ENCODE measurements at places on chromosomes 1 and 21. TPM values are rescaled to one million over a fixed set of nuclear protein-coding genes. Genes with fewer than 3 reads are reported as not detected.

DNA sequence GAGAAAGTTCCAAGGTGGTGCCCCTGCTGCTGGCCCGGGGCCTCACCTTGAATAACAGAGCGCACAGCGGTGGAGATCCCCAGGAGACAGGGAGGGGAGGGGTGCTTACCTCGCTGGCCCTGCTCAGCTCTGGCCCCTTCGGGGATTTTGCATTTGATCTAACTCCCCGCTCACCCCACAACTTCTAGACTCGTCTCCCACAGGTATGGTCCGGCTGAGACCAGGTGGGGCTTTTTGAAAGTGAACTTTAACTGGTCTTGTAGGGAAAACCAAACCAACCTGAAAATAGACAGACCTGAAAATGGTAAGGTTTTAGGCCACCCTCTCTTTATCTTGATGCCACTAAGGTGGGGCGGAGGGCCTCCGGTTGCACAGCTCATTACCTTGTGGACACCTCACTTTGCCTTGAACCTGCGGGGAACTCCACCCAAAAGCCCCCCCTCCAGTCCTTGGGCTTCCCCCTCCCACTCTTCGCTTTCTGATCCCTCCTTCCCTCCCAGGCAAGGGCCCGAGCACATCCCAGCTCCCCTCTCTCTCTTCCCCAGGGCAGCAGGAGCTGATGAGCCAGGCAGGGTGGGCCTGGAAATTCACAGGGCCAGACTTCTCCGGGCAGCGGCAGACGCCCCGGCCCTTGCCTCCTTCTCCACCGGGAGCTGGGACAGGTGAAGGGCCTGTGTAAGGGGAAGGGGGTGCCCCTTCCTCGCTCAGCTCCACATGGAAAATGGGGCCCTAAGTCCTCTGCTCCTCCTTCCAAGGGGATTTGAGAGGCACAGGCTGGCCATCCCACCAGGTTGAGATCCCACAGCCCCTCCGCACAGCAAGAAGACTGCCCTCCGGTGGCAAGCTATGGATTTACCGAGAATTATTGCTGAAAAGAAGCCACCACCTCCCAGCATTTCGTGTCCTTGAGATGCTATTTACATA lies 16.1 kb downstream of the TNFRSF8 start:
- no peak overlapping the region for H3K4me3 ChIP-seq
- no peak overlapping the region for H3K27ac ChIP-seq
- no peaks in the 10 kb centered on the region for H3K36me3 ChIP-seq
- H3K4me1 ChIP-seq = peaks cover 6% of the 10 kb centered on the region
- peaks cover 21% of the 10 kb centered on the region for H3K27me3 ChIP-seq

- no peak overlapping the region for H3K27ac ChIP-seq
- no peak overlapping the region for H3K4me3 ChIP-seq
- peak; percentile 37 for DNase-seq
- H3K4me1 ChIP-seq = peaks cover 9% of the 10 kb centered on the region
- H3K36me3 ChIP-seq = no peaks in the 10 kb centered on the region
Observed at GRCh38 chr1:91557039-91557690, 56.5 kb downstream of the CDC7 start.

- no peaks in the 10 kb centered on the region for H3K36me3 ChIP-seq
- peaks cover 6% of the 10 kb centered on the region for H3K4me1 ChIP-seq
- H3K27ac ChIP-seq = no peak overlapping the region
- no peak for DNase-seq
- H3K4me3 ChIP-seq = peak overlapping the region; percentile 41
- peaks cover 8% of the 10 kb centered on the region for H3K27me3 ChIP-seq
Observed at GRCh38 chr1:59971464-59971911, 44.9 kb upstream of the CYP2J2 start.

DNA sequence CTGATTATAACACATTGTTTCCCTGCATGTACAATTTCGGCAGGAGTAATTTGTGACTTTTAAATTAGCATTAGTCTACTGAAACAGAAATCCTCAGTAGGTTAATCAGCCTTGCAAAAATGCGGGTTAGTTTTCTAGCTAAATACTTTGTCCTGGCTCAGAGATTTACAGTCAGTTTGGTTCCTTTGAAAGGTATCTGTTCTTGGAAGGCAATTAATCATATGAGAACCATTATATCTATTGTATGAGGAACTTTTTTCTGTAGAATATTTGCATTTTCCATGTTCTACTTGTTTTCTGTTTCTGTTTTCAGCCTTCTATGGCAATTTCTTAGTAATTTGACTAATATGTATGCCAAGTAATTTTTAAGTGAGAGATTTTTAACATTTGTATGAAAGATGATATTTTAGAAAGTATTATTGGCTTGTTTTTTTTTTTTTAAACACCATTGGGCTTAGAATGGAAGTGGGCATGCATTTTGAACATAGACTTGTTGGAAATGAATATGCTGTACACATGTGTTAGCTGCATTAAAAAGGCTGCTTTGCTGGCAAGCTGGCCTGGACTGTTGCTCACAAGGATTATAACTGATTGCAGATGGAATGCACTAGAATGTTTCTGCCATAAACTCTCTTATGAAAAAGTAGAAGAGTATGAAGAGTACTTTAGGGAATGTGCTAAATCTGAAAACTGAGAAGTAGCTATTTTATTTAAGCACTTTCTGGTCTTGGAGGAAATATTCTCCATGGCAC lies 26.2 kb downstream of the KIF1B start:
- peaks cover 5% of the 10 kb centered on the region for H3K36me3 ChIP-seq
- H3K27ac ChIP-seq = no peak overlapping the region
- H3K4me1 ChIP-seq = no peaks in the 10 kb centered on the region
- peak; percentile 39 for DNase-seq

DNA sequence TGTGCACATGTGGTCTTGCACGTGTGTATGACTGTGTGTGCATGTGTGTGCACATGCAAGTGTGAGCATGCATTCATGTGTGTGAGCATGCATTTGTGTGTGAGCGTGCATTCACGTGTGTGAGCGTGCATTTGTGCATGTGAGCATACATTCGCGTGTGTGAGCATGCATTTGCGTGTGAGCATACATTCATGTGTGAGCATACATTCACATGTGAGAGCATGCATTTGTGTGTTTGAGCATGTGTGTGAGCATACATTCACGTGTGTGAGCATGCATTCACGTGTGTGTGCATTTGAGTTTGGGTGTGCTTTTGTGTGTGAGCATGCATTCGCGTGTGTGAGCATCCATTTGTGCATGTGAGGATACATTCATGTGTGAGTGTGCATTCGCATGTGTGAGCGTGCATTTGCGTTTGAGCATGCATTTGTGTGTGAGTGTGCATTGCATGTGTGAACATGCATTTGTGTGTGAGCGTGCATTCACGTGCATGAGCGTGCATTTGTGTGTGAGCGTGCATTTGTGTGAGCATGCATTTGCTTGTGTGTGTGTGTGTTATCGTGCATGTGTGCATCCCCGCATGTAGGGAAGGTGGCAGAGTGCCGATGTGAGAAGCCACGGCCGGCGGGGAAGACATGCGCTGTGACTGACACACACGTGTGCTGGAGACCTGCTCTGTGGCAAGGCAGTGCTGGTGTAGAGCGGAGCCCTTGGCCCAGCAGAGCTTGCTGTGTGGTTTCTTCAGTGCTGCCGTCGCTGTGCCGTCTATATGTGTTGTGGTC lies 18.2 kb downstream of the ITGB2 start:
- H3K27ac ChIP-seq = no peak overlapping the region
- H3K27me3 ChIP-seq = peaks cover 17% of the 10 kb centered on the region
- no peak for DNase-seq
- no peaks in the 10 kb centered on the region for H3K4me1 ChIP-seq

PKN2 gene
- 37.5 TPM for total RNA-seq

KRTAP11-1 gene
- total RNA-seq = not detected

APOBEC4 gene
- total RNA-seq = not detected

RGS8 gene
- 0.12 TPM for total RNA-seq
